ENCODE measurements at places on chromosomes 5 and 9. TPM values are rescaled to one million over a fixed set of nuclear protein-coding genes. Genes with fewer than 3 reads are reported as not detected.

Gene FYB1
- 0.86 TPM for polyA plus RNA-seq

Gene IFNA2
- polyA plus RNA-seq: not detected

Gene C9orf153
- polyA plus RNA-seq: 0.14 TPM

Gene OR1Q1
- polyA plus RNA-seq: not detected

Gene KIAA0825
- polyA plus RNA-seq: 0.38 TPM

Gene MAMDC4
- polyA plus RNA-seq: 3.9 TPM

Gene BARHL1
- not detected for polyA plus RNA-seq

Gene GBGT1
- polyA plus RNA-seq: 3.7 TPM

Gene NTRK2
- 1.2 TPM for polyA plus RNA-seq

Gene SLC34A3
- 1.6 TPM for polyA plus RNA-seq

Gene PRSS3
- 165 TPM for polyA plus RNA-seq

Gene WNT8A
- not detected for polyA plus RNA-seq

Gene TRIO
- 22.8 TPM for polyA plus RNA-seq

Gene WDR38
- not detected for polyA plus RNA-seq

Gene GAS1
- polyA plus RNA-seq: 3.6 TPM

Gene PCDHGA10
- polyA plus RNA-seq: 1.2 TPM

Gene ADRB2
- 2.8 TPM for polyA plus RNA-seq

Gene EGFLAM
- polyA plus RNA-seq: 0.82 TPM

Gene STC2
- 0.35 TPM for polyA plus RNA-seq

Gene AGXT2
- polyA plus RNA-seq: not detected

Gene CSF2
- polyA plus RNA-seq: 0.05 TPM

Gene CD274
- polyA plus RNA-seq: 0.62 TPM

Gene MRNIP
- polyA plus RNA-seq: 12.2 TPM

Gene NMUR2
- polyA plus RNA-seq: 0.06 TPM

Gene HCN1
- polyA plus RNA-seq: not detected

Gene CDKN2A
- 11.3 TPM for polyA plus RNA-seq

Gene GPR150
- 0.05 TPM for polyA plus RNA-seq
